ENCODE measurements at places on chromosomes 11 and 22.

- DNase-seq: peak; percentile 85
Measured at GRCh38 chr11:122202951-122203456, 87.0 kb upstream of the BLID start.

DNA sequence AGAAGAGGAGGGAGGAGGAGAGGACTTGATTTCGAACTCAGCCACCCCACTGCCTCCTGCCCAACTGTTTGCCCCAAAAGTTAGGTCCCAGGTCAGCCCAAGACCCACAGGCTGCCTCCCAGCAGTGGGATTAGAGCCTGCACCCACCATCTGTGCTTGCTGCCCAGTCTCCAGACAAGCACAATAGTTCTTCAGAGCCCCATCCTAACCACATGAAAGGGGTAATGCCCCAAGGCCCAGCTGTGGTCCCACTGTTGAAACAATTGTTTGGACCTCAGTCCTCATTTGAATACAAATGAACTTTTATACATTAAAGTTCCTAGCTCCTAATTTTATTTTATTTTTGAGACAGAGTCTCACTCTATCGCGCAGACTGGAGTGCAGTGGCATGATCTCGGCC lies 5.4 kb upstream of the VPS51 start:
- no peak for DNase-seq

GRCh38 chr11:36103933-36104530 lies 160.2 kb downstream of the LDLRAD3 start:
- DNase-seq: no peak

- DNase-seq: peak; percentile 81
Measured at GRCh38 chr11:17686231-17686980, 33.0 kb upstream of the MYOD1 start.

- no peak for DNase-seq
Measured at GRCh38 chr22:35445933-35446332, 46.0 kb downstream of the MCM5 start.

GRCh38 chr11:32100495-32100894 lies 9.6 kb downstream of the RCN1 start:
- DNase-seq: no peak

GRCh38 chr11:44775985-44776446 lies 49.3 kb downstream of the TSPAN18 start:
- no peak for DNase-seq

GRCh38 chr11:313787-314553 lies at the start of gene IFITM1:
TSS of gene IFITM1 (plus strand) at chr11:314040. CDS start at chr11:314171, 131 bp downstream.
- peak; percentile 81 for DNase-seq

GRCh38 chr22:42769238-42769573 lies 48.5 kb upstream of the A4GALT start:
- DNase-seq: no peak

DNA sequence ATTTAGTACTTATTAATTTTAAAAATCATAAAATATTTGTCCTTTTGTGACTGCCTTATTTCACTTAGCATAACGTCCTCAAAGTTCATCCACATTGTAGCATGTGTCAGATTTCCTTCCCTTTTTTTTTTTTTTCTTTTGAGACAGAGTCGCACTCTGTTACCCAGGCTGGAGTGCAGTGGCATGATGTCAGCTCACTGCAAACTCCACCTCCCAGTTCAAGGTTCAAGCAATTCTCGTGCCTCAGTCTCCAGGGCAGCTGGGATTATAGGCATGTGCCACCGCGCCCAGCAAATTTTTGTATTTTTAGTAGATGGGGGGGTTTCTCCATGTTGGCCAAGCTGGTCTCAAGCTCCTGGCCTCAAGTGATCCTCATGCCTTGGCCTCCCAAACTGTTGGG lies 10.6 kb downstream of the RAB6A start:
- no peak for DNase-seq

- no peak for DNase-seq
Measured at GRCh38 chr22:32562401-32562800, 87.8 kb downstream of the FBXO7 start.

DNA sequence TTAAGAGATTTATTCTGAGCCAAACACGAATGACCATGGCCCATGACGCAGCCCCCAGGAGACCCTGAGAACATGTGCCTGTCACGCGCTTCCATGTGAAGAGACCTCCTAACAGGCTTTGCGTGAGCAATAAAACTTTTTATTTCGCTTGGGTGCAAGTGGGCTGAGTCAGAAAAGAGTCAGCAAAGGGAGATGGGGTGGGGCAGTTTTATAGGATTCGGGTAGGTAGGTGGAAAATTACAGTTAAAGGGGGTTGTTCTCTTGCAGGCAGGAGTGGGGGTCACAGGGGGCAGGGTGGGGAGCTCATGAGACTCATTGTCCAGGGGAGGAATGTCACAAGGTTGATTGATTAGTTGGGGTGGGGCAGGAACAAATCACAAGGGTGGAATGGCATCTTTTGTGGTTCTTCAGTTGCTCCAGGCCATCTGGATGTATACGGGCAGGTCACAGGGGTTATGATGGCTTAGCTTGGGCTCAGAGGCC lies 77.2 kb upstream of the FTH1 start:
- no peak for DNase-seq

DNA sequence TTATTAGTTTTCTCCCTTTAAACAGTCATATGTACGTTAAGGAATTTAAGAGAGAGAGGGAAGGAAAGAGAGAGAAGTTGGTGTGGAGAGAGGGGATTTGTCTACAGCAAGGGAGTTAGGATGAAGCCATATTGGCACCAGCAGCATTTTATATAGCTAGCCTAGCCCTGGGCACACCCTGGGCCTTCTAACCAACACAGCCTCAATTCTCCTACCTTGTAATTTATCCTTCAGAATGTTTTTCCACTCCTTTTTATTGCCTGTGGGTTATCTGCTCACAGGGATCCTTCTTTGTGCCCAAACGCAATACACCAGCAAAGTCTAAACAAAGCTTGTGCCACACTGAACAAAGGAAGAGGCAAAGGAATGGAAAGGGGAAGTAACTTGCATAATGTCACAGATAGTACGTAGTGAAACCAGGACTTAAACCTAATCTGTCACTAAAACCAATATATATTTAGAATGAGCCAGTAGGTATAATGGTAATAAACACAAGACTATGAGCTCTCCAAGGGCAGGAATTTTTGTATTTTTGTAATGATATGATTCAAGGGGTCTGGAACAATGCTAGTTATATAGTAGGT lies 613.8 kb upstream of the TENM4 start:
- no peak for DNase-seq

DNA sequence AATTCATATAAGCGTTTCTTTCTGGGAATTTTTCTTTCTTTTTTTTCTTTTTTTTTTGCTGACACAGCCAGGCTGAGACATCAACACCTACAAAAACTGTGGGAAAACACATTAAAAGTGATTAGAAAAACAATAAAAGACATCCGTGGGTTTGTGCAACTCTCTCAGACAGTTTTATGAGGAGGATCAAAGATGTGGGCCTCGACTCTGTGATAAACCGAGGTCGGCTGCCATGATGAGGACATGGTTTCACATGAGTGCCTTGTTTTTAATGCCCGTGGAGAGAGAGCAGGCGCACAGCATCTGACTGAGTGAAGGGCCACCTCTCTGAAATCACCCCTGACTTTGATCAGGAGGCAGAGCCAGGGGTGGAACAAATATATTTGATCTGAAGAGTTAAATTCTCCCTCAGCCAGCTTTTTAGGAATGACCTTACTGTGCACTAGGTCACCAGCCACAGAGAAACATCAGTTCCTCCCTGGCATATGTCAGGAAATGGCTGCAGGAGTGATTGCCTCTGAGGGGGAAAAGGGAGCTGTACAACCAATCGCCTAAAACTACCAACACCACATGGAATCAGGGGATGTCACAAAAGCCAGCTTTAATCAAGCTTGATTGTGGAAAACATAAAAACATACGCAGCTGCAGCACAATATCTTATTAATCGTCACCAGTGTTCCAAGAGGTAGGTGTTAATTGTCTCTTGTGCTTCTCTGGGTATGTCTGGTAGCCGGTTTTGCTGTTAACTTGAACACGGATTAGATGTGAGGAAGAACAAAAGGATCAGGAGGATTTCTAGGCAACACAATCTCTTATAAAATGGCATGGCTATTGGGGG lies 164.7 kb downstream of the MAML2 start:
- no peak for DNase-seq

DNA sequence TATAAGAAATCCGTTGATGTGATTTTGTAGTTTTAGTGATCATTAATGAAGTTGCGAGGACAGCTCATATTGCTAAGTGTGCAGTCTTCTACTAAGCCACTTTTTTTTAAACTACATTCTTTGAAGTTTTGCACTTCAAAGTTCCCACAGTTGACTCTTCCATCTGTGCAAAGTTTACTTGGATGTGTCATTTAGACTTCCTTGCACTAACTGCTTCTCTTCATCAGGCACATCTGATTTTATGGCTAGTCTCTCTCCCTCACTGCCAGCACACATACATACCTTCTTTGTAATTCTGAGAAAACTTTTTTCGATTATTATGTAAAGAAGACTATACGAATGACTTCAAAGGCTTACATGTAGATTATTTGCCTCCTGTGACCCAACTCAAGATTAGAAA lies 250.0 kb downstream of the DYNC2H1 start:
- peak; percentile 32 for DNase-seq

- no peak for DNase-seq
Measured at GRCh38 chr11:31875866-31876560, 64.9 kb upstream of the PAX6 start.

DNA sequence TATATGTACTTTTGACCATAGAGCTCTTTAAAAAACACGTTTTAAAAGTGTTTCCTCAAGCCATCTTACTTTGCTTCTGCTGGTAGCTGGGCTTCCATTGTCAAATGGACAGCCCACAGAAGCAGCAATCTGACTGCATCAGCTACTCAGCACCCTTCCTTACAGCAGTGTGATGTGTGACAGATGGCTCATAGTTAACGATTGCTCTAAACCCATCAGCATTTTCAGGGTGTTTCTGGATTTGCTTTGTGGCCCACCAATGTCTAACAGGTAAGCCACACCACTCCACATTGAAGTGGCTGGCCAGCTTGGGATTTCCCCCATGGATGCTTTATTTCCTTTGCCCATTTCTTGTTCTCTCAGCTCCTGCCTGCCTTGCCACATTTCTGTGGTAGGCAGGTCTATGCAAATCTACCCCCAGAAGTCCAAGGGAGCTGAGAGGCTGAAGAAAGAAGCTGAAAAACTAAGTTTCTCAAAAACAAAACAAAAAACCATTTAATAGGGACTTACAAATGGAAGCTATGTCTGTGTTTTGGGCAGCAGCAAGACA lies 7.3 kb upstream of the FAR1 start:
- no peak for DNase-seq

GRCh38 chr22:17774206-17774925 lies at the start of gene BID:
TSS of gene BID (minus strand) at chr22:17774469. CDS start at chr22:17750116, 24,353 bp downstream.
- DNase-seq: no peak

GRCh38 chr11:74731301-74732094 lies at the start of gene CHRDL2:
TSS of gene CHRDL2 (minus strand) at chr11:74731426. CDS start at chr11:74730888, 538 bp downstream.
- DNase-seq: no peak

GRCh38 chr22:41914611-41915034 lies 251 bp downstream of the SHISA8 start:
- no peak for DNase-seq

DNA sequence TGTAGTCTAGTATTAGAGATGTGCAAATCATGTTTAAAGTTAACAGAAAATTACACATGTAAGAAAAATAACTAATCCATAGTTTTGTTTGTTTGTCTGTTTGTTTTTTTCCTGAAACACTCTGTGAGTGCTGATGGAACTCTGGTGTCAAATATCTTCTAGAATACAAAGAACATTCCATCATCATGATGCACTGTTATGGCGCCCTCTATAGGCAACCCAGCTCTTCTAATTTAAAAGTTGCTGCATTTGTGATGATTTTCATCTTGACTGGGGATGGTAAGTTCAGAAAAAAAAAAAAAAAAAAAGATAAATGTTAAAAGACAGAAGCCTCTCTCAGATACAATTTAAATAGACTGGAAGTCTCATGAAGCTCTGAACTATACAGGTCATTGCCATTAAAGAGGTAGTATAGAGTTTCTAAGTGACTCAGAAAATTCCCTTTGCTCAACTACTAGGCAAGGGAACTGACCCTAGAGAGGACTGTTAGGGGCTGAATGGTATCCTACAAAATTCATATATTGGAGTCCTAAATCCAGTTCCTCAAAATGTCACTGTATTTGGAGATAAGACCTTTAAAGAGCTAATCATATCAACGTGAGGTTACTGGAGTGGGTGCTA lies 597.2 kb upstream of the ANO3 start:
- peak; percentile 36 for DNase-seq
